ENCODE measurements at places on chromosomes 16 and 17. TPM values are rescaled to one million over a fixed set of nuclear protein-coding genes. Genes with fewer than 3 reads are reported as not detected.

Gene TMIGD1
- not detected for total RNA-seq

Gene SSTR5
- 20.8 TPM for total RNA-seq

Gene TEDC2
- total RNA-seq = 1.0 TPM

Gene HSPB9
- total RNA-seq = 0.11 TPM

Gene KREMEN2
- total RNA-seq = not detected

Gene LGALS9
- total RNA-seq = 17.0 TPM

Gene KRT12
- not detected for total RNA-seq

Gene HIC1
- total RNA-seq = 19.3 TPM

Gene CRYM
- 70.0 TPM for total RNA-seq

Gene UMOD
- not detected for total RNA-seq

Gene YBX2
- 0.75 TPM for total RNA-seq

Gene HSD11B2
- 0.89 TPM for total RNA-seq

Gene TMC5
- not detected for total RNA-seq

Gene DRC3
- total RNA-seq = 1.4 TPM

Gene SLC35G6
- not detected for total RNA-seq

Gene CD300C
- 1.00 TPM for total RNA-seq

Gene VMO1
- 0.62 TPM for total RNA-seq

Gene MCRIP2
- total RNA-seq = 205 TPM

Gene EVPLL
- total RNA-seq = not detected

Gene ITGB4
- 9.4 TPM for total RNA-seq

Gene LPO
- not detected for total RNA-seq

Gene CALB2
- 0.30 TPM for total RNA-seq

Gene TBC1D3G
- total RNA-seq = not detected

Gene PMP22
- 183 TPM for total RNA-seq

Gene KCNH6
- not detected for total RNA-seq

Gene CCDC154
- 0.81 TPM for total RNA-seq

Gene QPRT
- 31.8 TPM for total RNA-seq

Gene ABCC6
- total RNA-seq = 1.5 TPM

Gene CETP
- total RNA-seq = 0.24 TPM

Gene ATP1B2
- total RNA-seq = 3.1 TPM

Gene ENDOV
- 11.7 TPM for total RNA-seq

Gene CBFA2T3
- 8.6 TPM for total RNA-seq

Gene SMIM5
- total RNA-seq = 12.5 TPM

Gene KCNJ16
- total RNA-seq = not detected

Gene FAM20A
- 5.0 TPM for total RNA-seq

Gene GP1BA
- total RNA-seq = not detected

Gene EPOP
- 0.46 TPM for total RNA-seq

Gene G6PC1
- not detected for total RNA-seq

Gene RNF43
- 3.8 TPM for total RNA-seq

Gene ZP2
- total RNA-seq = not detected

Gene CCL17
- not detected for total RNA-seq

Gene RFWD3
- total RNA-seq = 4.4 TPM

Gene KCNJ2
- total RNA-seq = 47.1 TPM

Gene P2RX1
- total RNA-seq = 0.08 TPM

Gene TLCD3B
- not detected for total RNA-seq

Gene KRTAP9-8
- not detected for total RNA-seq

Gene SLC47A1
- 3.7 TPM for total RNA-seq

Gene RCVRN
- total RNA-seq = not detected
